ENCODE measurements at places on chromosomes 13 and 19.

DNA sequence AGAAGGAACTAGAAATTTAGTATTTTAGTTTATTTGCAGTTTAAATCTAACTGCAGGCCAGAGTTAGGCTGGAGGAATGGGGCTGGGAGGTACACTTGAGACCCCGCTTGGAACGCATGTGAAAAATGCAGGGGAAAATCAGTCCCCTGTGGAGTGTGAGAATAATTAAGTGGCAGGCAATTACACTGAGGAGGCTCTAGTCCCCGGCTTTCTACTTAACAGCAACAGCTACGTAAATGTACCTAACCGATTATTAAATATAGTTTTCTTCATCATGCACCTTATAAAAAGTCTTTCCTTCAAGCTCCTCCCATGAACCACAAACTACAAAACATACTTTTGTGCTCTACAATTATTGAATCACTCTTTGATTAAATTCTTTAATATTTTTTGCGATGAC lies 804 bp downstream of the ZNF708 start:
- DNase-seq = peak; percentile 42

GRCh38 chr13:83325125-83325853 lies 557.0 kb downstream of the SLITRK1 start:
- DNase-seq = no peak

DNA sequence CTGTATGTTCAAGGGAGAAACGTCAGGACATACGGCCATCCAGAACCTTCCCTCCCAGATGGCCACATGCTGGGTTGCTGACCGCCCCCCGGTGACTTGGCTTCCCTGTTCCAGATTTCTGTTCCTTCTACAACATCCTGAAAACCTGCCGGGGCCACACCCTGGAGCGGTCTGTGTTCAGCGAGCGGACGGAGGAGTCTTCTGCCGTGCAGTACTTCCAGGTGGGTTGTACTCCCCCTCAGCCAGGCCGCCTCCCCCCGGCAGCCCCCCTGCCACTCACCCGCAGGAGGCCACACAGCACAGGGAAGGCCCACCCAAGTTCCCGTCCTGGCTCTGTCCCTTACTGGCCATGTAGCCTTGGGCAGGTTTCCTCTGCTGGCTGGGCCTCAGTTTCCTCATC lies 20.5 kb downstream of the YIPF2 start:
- no peak for DNase-seq

DNA sequence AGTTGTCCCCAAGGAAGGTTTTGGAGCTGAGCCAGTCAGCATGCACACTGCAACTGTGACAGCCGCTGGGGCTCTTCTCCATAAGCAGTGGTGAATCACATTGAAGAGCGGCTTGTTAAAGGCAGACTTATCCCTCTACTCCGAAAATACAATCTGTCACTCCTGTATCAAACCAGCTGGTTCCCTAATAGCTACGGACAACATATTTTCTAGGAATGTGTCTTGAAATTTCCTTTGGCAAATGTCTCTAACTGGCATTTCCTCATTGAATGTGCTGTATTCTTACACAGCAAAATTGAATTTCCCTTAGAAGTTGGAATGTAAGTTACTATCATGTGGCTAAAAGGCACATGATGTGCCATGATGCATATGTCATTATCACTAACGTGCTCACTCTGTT lies 104.0 kb upstream of the GPR12 start:
- DNase-seq = no peak

DNA sequence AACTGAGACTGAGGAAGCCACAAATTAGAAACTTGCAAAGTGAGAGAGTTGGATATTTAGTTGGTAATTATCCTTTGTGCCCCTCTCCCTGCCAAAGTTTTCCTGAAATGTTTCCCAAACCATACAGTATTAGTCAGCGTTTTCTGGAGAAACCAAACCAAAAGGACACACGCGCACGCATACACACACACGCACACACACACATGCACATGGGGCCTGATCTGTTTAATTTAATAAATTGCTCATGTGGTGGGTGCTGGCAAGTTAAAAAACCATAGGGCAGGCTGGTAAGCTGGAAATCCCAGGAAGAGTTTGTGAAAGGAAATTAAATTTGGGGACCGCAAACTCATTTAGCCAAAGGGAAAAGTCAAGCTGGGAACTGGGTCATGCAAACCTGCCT lies 11.7 kb upstream of the CYSLTR2 start:
- no peak for DNase-seq

GRCh38 chr19:43748205-43748594 lies 6.6 kb downstream of the SMG9 start:
- no peak for DNase-seq

- DNase-seq = peak; percentile 20
These were observed 207.4 kb upstream of the SOX1 start for GRCh38 chr13:111859354-111860230.

GRCh38 chr19:10749435-10750384 lies 31.8 kb downstream of the DNM2 start:
- no peak for DNase-seq

DNA sequence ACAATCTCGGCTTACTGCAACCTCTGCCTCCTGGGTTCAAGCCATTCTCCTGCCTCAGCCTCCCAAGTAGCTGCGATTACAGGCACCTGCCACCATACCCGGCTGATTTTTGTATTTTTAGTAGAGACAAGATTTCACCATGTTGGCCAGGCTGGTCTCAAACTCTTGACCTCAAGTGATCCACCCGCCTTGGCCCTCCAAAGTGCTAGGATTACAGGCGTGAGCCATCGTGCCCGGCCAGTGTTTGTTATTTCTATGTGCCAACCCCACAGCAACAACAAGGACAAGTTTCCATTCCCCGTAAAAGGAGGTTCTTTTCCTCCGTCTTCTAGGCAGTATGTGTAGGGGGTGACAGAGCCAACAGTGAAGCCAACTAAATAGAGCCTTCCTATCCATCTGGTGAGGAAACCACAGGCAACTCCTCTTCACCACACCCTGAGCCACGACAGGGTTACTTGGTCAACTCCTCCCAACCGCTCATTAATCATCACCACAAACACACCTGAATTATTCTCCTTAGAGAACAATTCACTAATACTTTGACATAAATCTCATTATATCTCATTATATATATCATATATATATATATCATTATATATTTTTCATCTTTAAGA lies 25.5 kb downstream of the FOXO1 start:
- no peak for DNase-seq

- no peak for DNase-seq
These were observed 96.0 kb downstream of the UBL3 start for GRCh38 chr13:29754473-29754806.

GRCh38 chr13:33543631-33544265 lies 258.2 kb upstream of the STARD13 start:
- no peak for DNase-seq

- DNase-seq = no peak
These were observed 25.4 kb downstream of the ZNF90 start for GRCh38 chr19:20103091-20103740.

All from NCI-H1417 treated with DMSO at 0.1 percent for 48 hours (cell line).